H9 (cell line): ENCODE measurements at places on chromosomes 2 and 18. TPM values are rescaled to one million over a fixed set of nuclear protein-coding genes. Genes with fewer than 3 reads are reported as not detected.

The HOXD3 gene
- not detected in 2 replicates for total RNA-seq

The TIA1 gene
- 179 and 193 TPM in 2 replicates for total RNA-seq

- H3K27me3 ChIP-seq = no peaks in the 10 kb centered on the region
- DNase-seq = no peak
- H3K36me3 ChIP-seq = no peaks in the 10 kb centered on the region
- no peak overlapping the region for H3K4me3 ChIP-seq
- no peaks in the 10 kb centered on the region for H3K4me1 ChIP-seq
- no peak overlapping the region for H3K27ac ChIP-seq
Observed at GRCh38 chr2:42854207-42854818, 61.9 kb upstream of the HAAO start.

DNA sequence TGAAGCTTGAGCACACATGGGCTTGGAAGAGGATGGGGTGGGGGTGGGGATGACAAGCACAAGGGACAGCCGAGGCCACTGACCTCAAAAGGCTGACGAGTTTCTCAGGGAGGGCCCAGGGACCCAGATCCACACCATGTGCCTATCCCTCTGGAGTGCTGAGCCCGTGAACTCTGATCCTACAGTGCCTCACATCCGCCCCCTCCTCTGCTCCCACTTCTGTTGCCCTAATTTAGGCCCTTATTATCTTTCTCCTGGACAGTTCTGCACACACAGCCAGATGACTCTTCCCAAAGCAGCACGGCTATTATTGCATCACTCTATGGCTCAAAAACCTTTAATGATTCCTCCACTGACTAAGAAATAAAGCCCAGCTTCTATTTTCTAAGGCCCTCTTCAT is 24.8 kb downstream of the CYRIA start:
- H3K36me3 ChIP-seq = no peaks in the 10 kb centered on the region
- no peaks in the 10 kb centered on the region; the same call in none of the 2 replicates for H3K4me1 ChIP-seq
- no peak overlapping the region for H3K4me3 ChIP-seq
- H3K27ac ChIP-seq = no peak overlapping the region

The LAMA1 gene
- total RNA-seq = 28.7 and 28.8 TPM in 2 replicates

DNA sequence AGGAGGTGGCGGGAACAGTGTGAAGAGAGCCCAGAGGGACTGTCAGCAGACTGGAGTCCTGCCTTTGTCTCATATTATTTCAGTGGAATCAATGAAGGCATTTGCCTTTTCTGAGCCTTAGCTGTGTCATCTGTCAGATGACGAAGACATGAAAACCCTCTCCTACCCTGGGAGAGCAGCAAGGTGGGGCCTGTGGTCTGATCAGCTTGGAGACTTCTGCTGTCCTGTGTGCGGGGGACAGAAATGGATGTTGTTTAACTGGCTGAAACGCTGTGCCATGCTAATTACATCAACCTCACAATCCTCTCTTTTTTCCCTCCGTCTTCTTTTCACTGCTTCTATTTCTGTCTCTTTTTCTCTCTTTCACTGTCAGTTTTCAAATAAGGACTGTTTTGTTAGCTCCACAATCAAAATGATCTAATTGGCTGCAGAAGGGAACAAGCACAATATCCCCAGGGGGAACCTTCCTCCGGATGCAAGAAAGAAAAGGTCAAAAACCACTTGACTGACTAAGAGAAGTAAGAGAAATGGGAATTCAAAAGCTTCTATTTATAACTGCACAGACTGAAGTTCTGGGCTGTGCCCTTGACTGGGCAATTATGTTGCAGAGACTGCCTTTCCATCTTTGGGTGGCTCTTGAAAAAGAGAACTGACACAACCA is 340.1 kb downstream of the CLIP4 start:
- H3K4me3 ChIP-seq = no peak overlapping the region
- no peak overlapping the region for H3K27ac ChIP-seq
- H3K36me3 ChIP-seq = no peaks in the 10 kb centered on the region
- H3K4me1 ChIP-seq = no peaks in the 10 kb centered on the region
- no peak for DNase-seq
